ENCODE measurements at places on chromosomes 4 and X.

DNA sequence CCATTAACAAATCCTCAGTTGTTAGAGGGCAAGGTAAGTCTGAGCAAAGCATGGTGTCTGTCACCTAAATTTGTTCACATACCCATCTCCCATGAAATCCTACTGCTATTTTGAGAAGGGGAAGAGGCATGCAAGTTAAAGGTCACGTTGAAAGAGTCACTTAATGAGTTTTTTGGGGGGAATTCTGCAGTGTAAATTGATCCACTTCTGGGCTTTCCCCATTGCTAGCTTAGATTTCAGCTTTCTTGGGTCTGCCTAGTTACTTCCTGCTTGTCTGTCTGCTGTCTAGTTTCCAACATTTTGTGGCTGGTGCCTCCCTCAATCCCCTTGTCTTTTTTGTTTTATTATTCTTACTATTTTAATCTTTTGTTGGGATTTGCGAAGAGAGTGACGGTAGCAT lies 32.0 kb downstream of the CEP135 start:
- DNase-seq = no peak

- no peak for DNase-seq
Observed at GRCh38 chrX:29241809-29242208, 654.6 kb downstream of the IL1RAPL1 start.

DNA sequence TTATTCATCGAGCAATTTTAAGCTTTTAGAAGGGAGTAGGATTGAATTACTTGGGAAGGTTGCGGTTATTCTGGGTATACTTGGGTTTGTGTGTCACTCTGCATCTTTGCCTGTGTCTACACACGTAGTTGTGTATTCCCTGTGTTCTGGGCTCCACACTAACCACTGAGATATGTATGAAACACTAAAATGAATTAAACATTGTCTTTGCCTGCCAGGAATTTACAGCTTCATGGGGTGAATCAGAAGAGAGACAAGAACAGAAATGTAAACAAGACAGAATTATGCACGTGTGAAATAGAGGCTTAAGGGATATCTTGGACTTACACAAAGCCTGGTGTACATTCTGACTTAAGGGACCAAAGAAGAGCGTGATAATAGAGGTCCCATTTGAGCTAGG lies 228.5 kb downstream of the AFF2 start:
- no peak for DNase-seq

GRCh38 chrX:35841872-35842271 lies 43.7 kb downstream of the MAGEB16 start:
- no peak for DNase-seq

DNA sequence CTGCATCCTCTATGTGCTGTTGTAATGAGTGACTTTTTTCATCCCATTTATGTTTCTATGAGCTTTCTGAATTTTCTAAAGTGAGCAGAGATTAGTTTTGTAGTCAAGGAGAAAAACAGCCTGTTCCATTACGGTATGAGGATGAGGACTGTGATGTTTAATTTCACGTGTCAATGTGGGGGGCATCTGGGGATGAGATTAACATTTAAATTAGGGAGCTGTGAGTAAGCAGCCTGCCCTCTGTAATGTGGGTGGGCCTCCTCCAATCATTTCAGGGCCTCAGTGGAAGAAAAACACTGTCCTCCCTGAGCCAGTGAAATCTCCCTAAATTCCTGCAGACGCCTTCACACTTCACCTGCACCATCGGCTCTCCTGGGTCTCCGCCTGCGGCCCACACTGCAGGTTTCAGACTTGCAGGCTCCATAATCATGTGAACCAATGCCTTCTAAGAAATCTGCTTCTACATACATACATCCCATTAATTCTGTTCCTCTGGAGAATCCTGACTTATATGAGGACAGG lies 121.7 kb downstream of the AFAP1 start:
- DNase-seq = no peak

- DNase-seq = no peak
Observed at GRCh38 chr4:106496061-106496460, 127.5 kb upstream of the GIMD1 start.

DNA sequence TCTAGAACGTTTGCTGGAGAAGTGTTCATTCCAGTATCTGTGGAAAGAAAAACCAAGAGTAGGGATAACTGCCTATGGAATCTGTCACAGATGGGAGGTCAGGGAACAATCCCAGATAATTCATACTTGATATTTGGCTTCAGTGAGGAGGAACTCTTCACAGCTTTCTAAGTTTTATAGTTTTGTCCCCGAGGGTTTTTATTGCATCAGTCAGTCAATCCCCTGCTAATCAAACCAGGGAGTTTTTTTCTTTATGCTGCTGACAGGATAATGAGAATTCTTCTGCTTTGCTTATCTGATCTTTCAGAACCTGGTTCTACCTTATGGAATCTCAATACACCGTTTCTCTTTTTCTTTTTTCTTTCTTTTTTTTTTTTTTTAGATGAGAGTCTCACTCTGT lies 633 bp upstream of the TRIML2 start:
- DNase-seq = no peak

DNA sequence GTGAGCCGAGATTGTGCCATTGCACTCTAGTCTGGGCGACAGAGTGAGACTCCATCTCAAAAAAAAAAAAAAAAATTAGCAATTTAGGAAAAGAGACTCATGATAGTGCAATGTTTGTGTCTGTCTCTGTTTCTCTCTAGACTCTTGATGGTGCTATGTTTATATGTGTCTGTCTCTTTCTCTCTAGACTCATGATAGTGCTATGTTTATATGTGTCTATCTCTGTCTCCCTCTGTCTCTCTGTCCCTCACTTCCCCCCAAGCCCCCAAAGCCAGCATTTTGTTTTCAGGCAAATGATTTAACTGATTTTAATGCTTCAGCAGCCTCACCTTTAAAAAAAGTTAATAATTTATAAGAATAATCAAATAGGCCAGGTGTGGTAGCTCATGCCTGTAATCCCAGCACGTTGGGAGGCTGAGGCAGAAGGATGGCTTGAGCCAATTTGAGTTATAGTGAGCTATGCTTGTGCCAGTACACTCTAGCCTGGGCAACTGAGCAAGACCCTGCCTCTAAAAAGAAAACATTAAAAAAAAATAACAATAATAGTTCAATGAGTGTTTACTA lies 6.9 kb downstream of the MOB1B start:
- no peak for DNase-seq

DNA sequence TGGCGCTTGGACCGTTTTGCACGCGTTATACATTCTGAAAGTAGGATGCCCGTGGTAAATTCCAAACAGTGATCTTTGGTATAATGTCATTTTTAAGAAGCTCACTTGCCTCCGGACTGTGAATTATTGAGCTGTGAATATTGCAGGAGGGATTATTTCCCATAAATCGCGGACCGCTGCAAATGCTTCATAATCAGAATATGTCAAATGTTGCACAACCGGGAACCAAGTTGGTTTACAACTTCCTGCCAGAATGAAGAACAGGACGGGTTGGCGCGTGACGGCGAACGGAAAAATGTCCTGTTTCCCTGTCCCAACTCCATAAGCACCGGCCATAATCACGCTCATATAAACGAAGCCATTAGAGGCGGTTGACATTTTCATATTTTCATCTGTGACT lies 67.6 kb downstream of the SHOX start:
- no peak for DNase-seq

DNA sequence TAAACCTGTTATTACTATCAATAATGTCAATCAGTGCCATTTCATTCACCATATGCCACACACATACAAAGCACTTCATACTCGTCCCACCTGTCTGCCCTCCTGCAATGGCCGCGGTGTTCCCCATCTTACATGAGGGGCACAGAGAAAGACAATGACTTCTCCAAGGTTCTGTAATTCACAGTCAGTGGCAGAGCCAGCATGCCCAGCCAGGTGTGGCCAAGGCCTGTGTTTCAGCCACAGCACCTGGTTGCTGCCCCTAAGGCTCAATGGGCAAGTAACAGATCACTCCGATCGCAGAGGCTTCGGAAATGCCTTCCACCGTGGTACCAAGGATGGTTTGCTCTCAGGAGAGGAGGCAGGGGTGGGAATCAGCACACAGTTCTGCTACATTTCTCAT lies 10.9 kb downstream of the AFAP1 start:
- DNase-seq = no peak

DNA sequence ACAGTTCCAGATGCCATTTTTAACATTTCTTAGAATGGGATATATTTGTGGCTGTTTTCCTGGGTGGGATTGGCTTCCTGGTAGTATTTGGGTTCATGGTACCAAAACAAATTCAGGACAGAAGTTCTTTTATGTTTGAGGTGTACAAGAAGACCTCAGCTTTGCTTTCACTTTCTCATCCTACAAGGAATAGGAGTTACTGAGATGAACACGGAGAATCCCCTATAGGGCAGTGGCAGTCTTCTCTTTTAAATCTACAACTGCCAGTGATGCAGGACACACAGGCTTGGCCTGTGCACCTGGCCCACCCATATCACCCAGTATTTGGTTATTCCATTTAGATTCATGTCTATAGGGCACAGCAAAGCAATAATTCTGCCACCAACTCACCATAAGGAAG lies 35.2 kb downstream of the SLC10A7 start:
- DNase-seq = no peak

- no peak for DNase-seq
Observed at GRCh38 chrX:69431420-69431819, 72.7 kb upstream of the NALF2 start.

- DNase-seq = no peak
Observed at GRCh38 chrX:154818916-154819770, 13.9 kb upstream of the MPP1 start.

GRCh38 chr4:41207291-41207831 lies 7.0 kb downstream of the APBB2 start:
- no peak for DNase-seq

GRCh38 chr4:79259242-79259641 lies 66.6 kb downstream of the NAA11 start:
- no peak for DNase-seq

GRCh38 chr4:54333657-54334056 lies 104.6 kb downstream of the PDGFRA start:
- DNase-seq = no peak

DNA sequence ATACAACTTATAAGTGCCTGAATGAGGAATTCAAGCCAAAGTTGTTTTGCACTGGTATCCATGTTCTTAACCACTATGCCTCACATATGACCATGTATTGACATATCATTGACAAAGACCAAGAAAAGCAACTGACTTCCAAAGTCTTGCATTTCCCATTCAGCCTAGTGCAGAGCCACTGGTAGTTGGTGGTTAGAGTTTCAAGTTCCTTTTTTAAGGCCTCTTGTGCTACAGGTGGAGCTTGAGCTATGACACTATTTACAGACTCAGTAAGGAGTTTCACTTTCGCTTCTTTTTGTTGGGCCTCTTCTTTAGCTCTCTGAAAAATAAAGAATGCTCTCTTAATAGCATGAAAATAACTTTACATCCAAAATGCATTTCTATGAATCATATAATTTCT lies 763.0 kb downstream of the DMD start:
- peak; percentile 9 for DNase-seq

GRCh38 chr4:113452868-113453620 lies 308.5 kb downstream of the CAMK2D start:
- no peak for DNase-seq

- DNase-seq = no peak
Observed at GRCh38 chr4:47075919-47076318, 44.6 kb downstream of the GABRB1 start.

DNA sequence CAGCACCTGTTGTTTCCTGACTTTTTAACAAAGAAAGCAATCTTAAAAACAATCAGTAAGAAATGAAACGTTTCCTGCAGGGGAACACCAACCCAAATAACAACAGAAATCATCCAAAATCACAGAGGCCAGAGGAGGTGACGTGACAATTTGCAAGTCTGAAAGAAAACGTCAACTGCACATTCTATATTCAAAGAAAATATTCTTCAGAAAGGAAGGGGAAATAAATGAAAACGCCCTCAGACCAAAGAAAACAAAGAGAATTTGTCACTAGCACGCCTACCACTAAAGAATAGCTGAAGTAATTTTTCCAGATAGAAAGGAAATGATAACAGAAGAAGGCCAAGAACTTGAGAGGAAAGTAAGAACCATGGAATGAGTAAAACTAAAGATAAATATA lies 74.4 kb downstream of the CASP3 start:
- DNase-seq = peak; percentile 20

- DNase-seq = no peak
Observed at GRCh38 chrX:44019911-44020310, 46.7 kb upstream of the NDP start.

DNA sequence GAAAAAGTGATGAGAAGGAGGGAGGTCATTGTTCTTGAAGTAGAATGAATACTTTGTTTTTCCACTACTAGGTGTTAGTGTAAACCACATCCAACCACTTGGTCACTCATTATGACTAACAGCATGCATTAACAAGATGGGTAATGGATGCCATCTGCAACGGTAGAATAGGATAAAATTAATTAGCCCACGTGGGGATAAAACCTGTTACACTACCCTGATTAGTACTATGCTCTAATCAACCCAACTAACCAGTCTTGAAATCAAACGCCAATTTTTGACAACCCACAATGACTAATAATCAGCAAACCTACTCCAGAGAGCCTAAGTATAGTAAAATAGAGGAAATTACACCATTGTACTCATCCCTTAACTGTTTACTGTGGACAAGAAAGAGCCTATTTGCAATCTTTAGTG lies 93.4 kb upstream of the MCF2 start:
- DNase-seq = no peak

GRCh38 chr4:37400241-37400881 lies 155.8 kb downstream of the NWD2 start:
- no peak for DNase-seq

GRCh38 chr4:106530821-106531220 lies 162.2 kb upstream of the GIMD1 start:
- DNase-seq = no peak

DNA sequence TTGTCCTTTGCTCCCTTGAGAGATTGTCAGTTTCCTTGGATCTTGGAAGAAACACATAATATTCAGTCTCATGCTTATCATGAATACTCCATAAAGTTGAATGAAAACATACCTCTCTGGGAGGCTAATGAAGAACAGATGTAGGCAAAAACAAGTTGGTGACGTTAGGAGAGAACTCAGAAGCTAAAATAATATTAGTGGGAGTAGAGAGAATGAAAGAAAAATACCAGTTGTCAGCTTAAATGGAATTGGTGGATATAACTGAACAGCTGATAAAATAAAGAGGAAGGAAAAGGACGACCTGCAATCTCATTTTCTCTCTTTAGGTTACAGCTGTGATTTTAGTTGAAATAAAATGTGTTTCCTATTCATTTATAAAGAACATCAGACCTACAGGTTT lies 124.8 kb downstream of the SNCA start:
- DNase-seq = no peak

GRCh38 chr4:8098506-8098905 lies 60.1 kb downstream of the ABLIM2 start:
- no peak for DNase-seq

DNA sequence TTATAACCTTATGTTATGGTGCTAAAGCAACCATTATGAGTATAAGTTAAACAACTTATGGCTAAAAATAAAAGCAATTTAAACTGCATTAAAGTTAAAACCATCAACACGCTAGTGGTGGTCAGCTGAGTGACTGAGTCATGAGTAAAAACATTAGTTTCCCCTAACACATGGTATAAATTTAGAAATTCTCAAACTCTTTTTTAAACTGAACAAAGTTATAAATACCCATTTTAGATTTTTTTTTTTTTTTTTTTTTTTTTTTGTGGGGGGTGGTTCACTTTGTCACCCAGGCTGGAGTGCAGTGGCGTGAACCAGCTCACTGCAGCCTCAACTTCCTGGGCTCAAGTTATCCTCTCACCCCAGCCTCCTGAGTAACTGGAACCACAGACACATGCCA lies 5.4 kb upstream of the BBS7 start:
- no peak for DNase-seq

GRCh38 chrX:84729809-84730208 lies 227.6 kb upstream of the HDX start:
- peak; percentile 5 for DNase-seq

- DNase-seq = no peak
Observed at GRCh38 chr4:67723949-67724348, 23.0 kb upstream of the UBA6 start.

- no peak for DNase-seq
Observed at GRCh38 chr4:98838977-98839618, 89.8 kb downstream of the EIF4E start.

Data from activated CD4-positive, alpha-beta T cell treated with anti-CD3 and anti-CD28 coated beads, Interleukin-2, amount 10 ng/mL, durations not matched to agents 7 days and 5 days (primary cell).